CD4-positive, alpha-beta T cell treated with Interleukin-12 subunit alpha and Interleukin-12 subunit beta, for 1 hour (primary cell): ENCODE measurements at places on chromosomes 1 and 21.

DNA sequence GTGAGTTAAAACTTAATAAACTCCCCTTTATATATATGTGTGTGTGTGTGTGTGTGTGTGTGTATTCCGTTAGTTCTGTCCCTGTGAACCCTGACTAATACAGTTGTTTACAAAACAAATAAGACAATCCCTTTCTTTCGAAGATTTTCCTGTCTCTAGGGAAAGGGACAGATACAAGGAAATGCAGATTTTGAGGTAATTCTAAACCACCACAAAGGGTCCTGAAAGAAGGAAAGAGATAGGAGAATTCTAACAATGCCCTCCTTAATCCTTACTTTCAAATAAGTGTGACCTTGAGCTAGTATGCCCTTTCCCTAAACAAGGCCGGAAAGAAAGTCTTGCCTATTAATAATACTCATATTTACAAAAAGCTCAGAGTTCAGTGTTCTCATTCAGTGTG is 164.8 kb upstream of the COL11A1 start:
- DNase-seq, result no peak

- no peak for DNase-seq
These were observed 3.5 kb downstream of the NIPAL3 start for GRCh38 chr1:24418898-24419628.

GRCh38 chr1:103256490-103256889 is 148.2 kb upstream of the COL11A1 start:
- DNase-seq, result no peak

- DNase-seq, result no peak
These were observed 1.5 kb downstream of the XPR1 start for GRCh38 chr1:180633057-180634056.

GRCh38 chr1:184158896-184159681 is 107.6 kb downstream of the TSEN15 start:
- no peak for DNase-seq

- no peak for DNase-seq
These were observed 33.5 kb downstream of the IQGAP3 start for GRCh38 chr1:156538711-156539440.

DNA sequence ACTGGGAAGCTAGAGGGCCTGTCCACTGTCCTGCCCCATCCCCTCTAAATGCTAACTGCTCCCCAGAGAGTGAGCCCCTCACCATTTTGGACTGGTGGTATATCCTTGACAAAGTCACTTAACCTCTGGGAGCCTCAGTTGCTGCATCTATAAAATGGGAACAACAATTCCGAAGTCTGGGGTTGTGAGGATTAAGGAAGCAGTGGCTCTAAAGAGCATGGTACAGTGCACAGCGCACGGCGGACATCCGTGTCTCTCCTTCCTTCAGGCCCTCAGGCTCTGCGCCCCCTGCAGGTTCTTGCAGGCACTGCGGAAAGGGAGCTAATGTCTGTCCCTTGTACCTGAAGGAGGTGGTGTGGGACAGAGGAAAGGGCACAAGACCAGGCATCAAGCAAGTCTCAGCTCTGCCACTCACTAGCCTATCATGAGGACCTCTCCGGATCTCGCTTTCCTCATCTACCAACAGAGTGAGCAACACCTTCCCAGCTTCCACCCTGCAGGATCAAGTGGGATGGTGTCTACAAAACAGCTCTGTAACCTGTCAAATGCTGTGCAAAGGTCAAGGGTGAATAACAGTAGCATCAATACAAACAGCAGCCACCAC is 20.1 kb downstream of the ECE1 start:
- peak; percentile 84 for DNase-seq

GRCh38 chr1:213905344-213905743 is 82.4 kb upstream of the PROX1 start:
- DNase-seq, result no peak

GRCh38 chr1:113101588-113101987 is 28.6 kb downstream of the LRIG2 start:
- no peak for DNase-seq
